Hematopoietic multipotent progenitor cell treated with erythropoietin and hydrocortisone succinate and interleukin-3 and kit ligand, for 6 days (in vitro differentiated cells): ENCODE measurements at places on chromosomes 7 and 10.

DNA sequence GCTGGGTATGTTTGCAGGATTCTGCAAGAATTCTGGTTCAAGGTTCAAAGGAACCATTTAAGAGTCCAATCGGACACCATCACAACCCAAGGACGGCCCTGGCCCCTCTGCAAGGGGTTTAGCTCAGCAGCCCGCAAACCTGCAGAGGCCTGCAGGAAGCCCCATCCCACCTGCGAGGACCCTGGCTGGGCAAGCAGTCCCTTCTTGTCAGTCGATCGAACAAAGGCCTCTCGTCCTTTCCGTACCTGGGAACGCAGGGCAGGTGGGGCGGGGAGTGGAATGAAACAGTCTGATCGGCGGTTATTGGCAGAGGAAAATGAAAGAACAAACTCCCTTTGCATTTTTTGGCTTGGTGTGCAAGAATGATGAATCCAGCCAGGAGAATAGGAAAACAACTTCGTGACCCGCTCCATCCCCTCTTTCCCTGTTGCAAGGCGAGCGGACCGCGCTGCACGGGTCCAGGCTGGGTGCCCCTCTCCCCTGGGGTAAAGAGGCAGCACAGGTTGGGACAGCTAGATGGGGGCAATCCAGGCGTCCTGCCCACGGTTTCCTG lies 73.7 kb downstream of the INSIG1 start:
- DNase-seq, result no peak

DNA sequence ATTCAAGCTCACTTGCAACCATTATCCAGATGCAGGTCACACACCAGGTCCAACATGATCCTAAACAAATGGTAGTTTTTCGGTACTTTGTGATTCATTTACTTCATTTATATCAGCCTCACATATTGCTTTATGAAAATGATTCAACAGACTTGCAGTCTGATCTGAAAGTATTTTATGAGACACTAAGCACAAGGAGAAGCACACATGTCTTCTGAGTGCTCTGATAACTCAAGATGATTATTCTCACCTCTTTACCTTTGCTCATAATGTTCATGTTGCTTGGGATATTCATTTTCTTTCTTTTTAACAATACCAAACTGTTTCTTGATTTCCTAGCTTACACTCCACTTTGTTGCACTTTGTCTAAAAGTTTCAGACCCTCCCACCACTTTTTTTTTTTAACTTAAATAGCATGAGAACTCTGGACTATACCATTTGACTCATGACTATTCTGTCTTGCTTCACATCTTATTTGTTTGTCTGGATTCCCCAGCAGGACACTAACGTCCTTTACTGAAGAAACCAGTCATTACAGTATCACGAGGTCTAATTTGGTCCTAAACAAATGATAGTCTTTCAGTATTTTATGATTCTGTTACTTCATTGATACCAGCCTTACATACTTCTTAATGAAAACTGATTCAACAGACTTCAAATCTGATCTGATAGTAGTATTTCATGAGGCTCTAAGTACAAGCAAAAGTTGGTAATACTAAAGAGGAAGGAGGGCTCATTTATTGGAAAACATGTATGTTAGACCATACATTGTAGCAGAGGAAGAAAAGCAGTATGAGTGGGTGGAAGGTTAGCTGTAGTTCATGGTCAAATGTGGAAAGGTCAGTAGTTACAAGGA lies 171.8 kb upstream of the AHR start:
- no peak for DNase-seq

DNA sequence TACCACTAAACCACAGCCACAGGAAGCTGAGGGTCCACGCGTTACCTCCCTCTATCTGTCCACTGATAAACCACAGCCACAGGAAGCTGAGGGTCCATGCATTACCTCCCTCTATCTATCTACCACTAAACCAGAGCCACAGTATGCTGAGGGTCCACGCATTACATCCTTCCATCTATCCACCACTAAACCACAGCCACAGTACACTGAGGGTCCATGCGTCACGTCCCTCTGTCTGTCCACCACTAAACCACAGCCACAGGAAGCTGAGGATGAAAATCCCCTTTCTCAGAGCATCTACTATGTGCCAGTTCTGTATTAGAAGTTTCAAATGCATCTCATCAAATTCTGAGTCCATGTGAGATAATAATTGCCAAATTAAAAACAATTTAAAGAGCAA lies 589.3 kb downstream of the DNAJB6 start:
- DNase-seq, result no peak

- DNase-seq, result no peak
Measured at GRCh38 chr10:32459051-32459698, 13.2 kb downstream of the CCDC7 start.

- DNase-seq, result peak; percentile 39
Measured at GRCh38 chr10:77702166-77702565, 64.6 kb upstream of the KCNMA1 start.

GRCh38 chr7:15367897-15368296 lies 193.9 kb downstream of the AGMO start:
- DNase-seq, result no peak

DNA sequence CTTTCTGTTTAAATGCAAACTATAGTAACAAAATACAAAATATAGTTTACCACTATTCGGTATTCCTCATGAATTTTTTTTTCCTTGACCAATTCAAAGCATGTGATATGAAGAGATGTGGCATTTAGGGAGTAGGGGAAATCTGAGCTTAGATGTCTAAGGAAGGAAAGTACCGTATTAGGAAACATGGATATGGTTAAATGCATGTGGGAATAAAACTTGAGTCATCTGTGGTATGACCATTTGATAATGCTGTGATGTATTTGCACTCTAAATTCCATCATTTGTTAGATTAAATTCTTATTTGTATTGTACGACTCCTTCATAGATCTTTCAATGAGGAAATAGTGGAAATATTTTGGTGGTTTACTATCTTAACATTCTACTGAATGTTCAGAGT lies 19.7 kb downstream of the AHR start:
- no peak for DNase-seq

DNA sequence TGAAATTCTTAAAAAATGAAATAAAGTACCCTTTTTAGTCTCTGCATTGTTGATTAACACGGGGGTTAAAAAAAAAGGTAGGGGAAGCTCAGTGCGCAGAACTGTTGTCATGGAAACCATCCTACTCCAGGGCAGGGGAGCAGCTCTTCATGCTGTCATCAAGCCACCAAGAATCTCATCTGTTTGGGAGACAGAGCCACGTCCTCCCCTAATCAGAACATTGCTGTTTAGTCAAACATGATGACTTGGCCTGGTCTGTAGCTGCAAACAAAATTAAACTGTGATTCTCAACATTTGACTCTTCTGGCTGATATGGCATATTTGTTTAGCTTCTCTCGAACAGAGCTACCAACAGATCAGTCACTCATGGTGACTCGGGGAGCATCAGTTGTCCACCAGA lies 254.4 kb upstream of the KLF14 start:
- DNase-seq, result no peak

GRCh38 chr10:581776-582330 lies 107.6 kb downstream of the DIP2C start:
- DNase-seq, result no peak

DNA sequence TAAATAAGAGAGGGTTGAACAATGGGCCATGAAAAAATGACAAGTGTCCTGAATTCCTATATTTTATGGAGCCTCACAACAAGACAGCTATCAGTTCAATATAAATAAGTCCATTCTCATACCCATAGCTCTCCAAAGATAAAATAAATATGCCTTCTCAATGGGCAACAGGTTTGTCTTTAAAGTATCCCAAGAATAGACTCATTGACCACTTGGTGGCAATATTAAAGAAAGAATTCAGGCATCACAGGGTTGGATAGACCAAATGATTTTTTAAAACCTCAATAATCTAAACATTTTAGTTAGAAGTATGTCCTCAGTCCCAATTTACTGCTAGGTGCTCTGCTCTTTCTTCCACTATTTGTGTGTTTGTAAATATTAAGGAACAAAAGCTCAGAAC lies 165.1 kb upstream of the WNT16 start:
- no peak for DNase-seq

- DNase-seq, result no peak
Measured at GRCh38 chr10:120998782-120999285, 147.7 kb downstream of the WDR11 start.

DNA sequence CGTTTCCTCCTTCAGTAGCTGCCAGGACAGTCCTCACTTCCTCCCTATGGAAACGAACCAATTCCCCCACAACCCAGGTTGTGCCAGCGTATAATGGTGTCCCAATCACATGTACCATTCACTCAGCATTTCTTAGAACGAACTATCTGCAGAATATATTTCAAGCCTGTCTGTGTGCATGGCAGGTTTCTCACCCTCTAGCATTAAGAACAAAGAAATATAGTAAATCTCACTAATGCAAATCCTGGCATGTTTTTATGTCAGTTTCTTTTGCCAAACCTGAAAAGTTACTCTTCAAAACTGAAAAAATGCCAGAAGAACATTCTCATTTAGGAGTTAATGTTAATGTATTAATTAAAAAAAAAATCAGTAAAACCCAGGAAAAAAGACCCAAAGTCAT lies 405.9 kb upstream of the KLF6 start:
- no peak for DNase-seq

DNA sequence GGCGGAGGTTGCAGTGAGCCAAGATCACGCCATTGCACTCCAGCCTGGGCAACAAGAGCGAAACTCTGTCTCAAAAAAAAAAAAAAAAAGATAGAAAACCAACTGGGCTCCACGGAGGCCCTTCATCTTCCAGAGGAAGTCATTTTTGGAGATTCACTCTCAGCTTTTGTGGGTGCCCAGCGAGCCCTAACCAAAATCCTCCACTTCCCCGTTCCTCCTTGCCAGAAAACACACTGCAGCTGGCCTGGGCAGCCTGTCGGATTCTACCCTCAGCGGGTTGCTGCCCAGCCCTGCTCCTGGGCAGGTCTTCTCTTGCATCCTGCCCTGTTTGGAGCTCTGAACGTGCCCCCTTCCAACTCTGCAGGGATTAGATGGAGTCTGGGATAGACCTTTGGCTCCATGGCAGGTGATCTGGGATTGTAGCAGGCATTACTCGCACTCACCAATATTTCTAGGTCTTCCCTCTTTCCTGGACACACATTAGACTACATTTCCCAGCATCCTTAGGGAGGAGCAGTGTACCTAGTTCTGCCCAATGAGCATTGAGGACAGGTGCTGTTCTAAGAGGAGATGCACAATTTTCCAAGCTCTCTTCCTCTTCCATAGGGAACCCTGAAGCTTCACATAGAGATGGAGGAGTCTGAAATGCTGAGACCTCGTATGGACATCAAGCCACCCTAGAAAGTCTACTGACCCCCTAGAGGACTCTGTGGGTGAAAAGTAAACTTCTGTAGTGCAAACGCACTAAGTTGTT lies 4.6 kb downstream of the GRID2IP start:
- no peak for DNase-seq

DNA sequence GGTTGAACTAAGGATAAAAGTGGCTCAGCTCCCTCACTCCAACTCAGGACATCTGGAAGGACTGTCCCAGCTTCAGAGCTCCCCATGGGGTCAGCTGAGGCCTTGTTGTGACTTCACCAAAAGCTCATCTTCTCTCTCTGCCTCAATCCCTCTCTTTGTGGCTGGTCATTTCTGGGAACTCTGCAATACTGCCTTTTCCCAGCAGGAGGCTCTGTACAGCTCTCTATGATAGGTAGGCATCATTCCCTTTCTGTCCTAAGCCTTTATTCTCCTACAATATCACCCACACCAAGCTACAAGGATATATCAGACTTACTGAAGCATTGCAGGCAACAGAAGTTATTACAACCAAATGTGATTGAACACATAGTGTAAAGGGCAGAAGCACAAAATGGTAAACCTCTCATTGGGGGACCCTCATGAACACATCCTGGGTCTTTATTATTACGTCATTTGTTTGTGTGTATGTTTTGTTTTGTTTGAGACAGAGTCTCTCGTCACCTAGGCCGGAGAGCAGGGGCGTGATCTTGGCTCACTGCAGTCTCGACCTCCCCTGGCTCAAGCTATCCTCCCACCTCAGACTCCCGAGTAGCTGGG lies 36.7 kb upstream of the PRPS1L1 start:
- DNase-seq, result peak; percentile 49

GRCh38 chr10:120221873-120222485 lies 235.0 kb upstream of the PLPP4 start:
- peak; percentile 76 for DNase-seq

- DNase-seq, result no peak
Measured at GRCh38 chr10:71553432-71553831, 156.7 kb downstream of the CDH23 start.

GRCh38 chr10:7667262-7668141 lies 736 bp upstream of the ITIH5 start:
- no peak for DNase-seq

DNA sequence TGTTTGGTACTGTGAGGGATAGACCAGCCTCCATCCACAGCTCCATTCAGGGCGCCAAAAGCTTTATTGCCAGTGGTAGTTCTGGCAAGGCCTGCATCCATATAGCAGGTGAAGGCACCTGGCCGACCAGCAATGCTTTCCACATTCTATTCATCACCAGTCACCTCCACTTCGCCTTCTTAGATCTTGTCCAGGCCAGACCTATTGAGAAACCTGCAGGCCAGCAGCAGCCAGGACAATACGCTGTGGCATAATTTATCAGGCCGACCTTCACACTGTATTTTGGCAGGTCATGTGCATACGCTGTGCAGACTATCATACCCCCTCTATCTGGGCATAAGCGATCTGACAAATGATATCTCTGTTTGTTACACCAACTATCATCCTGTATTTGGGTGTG lies 15.2 kb upstream of the KNDC1 start:
- no peak for DNase-seq

DNA sequence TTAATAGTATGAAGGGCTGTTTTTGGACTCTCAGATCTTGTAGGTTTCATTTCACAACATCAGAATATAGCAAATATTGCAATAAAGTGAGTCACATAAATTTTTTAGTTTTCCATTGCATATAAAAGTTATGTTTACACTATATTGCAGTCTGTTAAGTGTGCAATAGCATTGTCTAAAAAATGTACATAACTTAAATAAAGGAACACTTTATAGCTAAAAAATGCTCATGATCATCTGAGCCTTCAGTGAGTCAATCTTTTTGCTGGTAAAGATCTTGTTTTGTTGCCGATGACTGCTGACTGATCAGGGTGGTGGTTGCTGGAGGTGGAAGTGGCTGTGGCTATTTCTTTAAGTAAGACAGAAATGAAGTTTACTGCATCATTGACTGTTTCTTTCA lies 42.0 kb downstream of the ABCA13 start:
- no peak for DNase-seq

- DNase-seq, result peak; percentile 2
Measured at GRCh38 chr10:76784076-76784475, 853.5 kb downstream of the KCNMA1 start.

DNA sequence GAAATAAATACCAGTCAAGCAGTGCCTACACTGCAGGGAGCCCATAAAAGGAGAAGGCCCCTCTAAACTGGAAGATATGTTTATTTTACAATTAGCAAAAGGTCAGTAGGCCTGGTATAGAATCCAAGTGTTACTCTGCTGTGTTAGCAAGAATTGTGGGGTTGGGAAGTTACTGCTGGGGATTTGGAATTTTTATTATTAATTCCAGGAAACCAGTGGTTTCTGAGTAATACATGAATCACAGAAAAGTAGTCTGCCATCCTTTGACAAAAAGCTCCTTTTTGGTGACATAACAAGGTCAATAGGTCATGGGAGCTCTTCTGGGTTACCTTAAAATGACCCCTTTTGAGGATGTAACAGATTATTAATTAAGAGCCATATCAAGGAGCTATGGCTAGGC lies 67.4 kb downstream of the ZNF92 start:
- no peak for DNase-seq
